ENCODE measurements at places on chromosomes 7 and 10.

DNA sequence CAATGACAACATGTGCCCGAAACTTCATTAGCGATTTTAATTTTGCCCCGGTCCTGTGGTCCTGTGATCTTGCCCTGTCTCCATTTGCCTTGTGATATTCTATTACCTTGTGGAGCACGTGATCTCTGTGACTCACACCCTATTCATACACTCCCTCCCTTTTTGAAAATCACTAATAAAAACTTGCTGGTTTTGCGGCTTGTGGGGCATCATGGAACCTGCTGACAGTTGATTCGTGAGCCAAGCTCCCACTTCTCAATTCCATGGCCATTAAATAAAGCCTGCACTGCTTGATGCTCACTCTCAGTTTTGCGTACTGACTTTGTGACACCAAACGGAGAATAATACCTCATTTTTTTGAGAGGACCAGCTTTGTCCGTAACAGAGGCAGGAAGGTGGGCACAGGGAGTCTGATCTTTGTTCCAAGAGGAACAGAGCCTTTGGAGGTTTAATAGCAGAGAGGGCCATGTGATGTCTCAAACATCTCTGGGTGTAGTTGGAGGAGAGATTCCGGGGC lies 3.8 kb upstream of the ADAMTS14 start:
- DNase-seq: no peak

DNA sequence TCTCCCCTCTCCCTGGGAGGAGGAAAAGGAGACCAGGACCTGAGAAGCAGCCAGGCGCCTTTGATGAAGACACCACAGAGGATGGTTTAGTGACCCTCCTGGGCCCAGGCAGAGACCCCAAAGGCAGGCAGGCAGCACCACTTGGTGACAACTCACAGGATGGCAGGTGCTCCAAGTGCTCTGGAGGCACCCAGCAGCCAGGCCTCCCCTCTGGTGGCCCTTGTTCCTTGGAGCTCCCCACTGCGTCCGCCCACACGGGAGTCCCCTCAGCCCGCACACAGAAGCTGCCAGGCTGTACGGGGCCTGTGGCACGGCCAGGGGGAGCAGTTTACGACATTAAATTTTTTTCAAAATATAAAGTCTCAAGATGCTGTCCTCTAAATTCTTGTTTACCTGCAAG lies 607.1 kb upstream of the FOXK1 start:
- no peak for DNase-seq

GRCh38 chr7:78253850-78254725 lies 455.5 kb downstream of the PHTF2 start:
- DNase-seq: no peak

DNA sequence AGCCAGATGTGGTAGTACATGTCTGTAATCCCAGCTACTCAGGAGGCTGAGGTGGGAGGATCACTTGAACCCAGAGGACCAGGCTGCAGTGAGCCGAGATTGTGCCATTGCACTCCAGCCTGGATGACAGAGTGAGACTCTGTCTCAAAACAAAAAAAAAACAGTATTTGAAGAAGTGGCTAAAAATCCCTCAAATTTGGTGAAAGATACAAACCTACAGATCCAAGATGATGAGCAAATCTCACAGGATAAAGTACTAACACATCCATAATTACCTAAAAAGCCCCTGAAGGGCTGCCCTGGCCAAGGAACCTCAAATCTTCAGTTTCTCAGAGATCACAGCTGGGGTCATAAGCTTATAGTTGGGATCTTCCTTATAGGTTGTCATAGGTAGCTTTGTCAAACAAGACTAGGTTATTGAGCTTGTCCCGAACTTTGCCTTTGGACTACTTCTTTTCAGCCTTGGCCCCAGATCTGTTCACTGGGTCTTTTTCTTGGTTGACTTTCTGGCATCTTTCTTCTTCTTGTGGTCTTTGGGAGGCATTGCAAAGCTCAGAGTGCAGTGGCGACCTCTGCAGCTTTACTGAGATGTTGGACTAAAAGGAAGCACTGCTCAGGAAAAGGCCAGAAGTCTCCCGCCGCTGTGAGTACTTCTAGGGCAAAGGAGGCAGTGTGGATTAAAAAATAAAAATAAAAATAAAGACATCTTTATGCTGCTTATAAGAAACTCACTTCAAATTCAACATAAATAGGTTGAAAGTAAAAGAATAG lies 28.6 kb upstream of the SAR1A start:
- DNase-seq: no peak

DNA sequence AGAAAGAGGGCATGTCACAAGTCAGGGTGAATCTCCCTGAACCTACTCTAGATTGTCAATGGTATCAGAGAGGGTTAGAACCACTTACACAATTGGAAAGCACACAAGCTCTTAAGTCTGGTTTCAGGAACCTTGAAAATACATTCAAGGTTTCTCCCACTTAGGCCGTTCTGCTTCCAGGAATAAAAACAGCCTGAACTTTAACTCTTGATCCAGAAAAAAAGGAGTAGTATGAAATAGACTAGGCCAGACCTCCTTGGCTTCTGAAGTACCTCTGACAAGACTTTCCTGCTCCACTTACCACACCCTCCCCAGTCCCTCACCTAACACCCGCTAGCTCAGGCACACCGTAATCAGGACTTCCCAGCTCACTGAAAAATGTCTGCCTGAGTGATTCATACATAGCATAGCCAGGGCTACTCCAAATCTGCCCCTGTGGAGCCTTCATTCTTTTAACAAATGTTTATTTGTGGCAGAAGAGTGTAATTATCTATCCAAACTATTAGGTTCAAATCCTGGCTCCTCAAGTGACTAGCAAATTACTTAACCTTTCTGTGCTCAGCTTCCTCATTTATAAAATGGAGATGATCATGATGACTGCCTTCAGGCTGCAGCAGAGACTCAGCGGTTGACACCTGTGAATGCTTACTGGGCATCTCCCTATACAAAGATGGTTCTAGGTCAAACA lies 30.3 kb upstream of the IL6 start:
- no peak for DNase-seq

- no peak for DNase-seq
Observed at GRCh38 chr10:4557469-4557868, 268.5 kb upstream of the AKR1E2 start.

DNA sequence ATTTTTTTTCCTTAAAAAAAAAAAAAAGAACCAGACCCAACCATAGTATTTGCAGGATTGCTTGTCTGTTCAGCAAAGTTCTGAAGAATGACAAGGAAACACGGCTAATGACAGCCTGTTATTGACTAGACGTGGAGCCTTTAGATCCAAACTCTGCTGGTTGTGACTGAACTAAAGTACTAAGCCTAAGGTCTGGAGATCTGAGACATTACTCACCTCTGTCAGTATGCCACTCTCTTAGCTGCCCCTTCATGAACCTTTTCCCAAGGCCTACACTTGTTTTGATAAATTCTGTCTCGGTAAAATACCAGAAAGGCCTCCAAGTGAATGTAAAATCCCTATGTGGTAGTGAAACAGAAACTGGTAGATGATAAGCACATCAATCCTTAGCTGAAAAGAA lies 101.0 kb downstream of the CABCOCO1 start:
- DNase-seq: no peak

GRCh38 chr7:43570688-43571365 lies 12.1 kb upstream of the STK17A start:
- DNase-seq: no peak

- no peak for DNase-seq
Observed at GRCh38 chr7:69962186-69963065, 364.2 kb downstream of the AUTS2 start.

DNA sequence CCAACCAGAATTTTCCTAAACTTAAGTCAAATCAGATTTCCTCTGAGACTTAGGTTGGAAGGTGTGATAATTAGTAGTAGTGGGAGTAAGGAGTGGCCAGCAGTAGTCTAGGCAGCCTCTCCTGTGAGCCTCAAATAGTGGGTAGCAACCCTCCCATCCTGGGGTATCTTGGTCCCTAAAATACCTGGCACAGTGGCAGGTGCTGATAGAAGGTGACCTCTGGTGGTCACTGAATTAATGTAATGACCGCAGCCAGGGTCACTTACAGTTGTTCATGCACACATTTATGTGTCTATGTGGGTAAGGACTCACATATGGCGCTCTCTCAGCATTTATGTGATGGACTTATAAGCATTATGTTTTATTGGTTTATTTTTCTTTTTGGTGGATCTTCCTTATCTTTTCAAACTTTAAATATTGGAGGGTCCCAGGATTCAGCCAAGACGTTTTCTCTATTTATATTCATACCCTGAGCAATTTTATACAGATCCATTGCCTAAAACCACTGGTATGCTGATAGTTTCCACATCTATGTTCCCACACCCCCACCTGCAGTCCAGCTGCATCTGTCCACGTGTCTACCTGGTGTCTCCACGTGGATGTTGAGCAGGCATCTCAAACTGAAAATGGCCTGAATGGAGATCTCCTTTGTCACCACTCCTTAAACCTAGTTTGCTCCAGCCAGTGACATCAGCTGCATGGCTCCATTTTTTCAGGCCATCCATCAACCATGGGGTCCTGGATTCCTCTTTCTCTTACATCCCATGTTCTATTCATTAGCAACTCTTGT lies 18.3 kb downstream of the BMPER start:
- no peak for DNase-seq

DNA sequence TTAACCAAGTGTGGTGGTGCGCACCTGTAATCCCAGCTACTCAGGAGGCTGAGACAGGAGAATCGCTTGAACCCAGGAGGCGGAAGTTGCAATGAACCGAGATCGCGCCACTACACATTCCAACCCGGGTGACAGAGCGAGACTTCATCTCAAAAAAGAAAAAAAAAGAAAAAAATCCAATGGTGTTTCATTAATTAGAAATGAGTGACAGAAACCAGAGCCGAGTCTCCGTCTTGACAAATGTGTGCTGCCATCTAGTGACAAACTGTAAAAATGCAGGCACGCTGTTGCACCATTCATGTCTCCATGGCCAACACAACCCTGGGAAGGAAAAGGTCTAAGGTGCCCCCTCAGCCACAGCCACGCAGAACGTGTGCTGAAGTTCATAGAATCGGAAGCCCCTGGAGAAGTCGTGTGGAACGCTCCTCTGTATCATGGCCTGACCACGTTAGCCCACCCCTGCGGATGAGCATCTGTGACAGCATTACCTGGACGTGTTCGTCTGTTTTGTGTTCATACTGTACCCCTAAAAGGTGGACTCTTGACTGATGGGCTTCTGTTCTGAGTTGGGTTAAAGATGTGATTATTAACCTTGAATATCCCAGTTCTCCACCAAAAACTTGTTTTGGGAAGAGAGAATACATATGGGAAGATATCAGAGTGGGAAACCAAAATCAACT lies 94.9 kb downstream of the LYZL2 start:
- peak; percentile 40 for DNase-seq

- DNase-seq: no peak
Observed at GRCh38 chr10:62590306-62590705, 214.2 kb upstream of the ADO start.

GRCh38 chr7:95045236-95045923 lies 138.0 kb downstream of the PPP1R9A start:
- DNase-seq: no peak

- peak; percentile 65 for DNase-seq
Observed at GRCh38 chr7:45689011-45689796, 115.0 kb downstream of the ADCY1 start.

- DNase-seq: no peak
Observed at GRCh38 chr7:128164061-128164954, 76.8 kb upstream of the LEP start.

- peak; percentile 59 for DNase-seq
Observed at GRCh38 chr10:103616705-103617601, 123.4 kb downstream of the NEURL1 start.

DNA sequence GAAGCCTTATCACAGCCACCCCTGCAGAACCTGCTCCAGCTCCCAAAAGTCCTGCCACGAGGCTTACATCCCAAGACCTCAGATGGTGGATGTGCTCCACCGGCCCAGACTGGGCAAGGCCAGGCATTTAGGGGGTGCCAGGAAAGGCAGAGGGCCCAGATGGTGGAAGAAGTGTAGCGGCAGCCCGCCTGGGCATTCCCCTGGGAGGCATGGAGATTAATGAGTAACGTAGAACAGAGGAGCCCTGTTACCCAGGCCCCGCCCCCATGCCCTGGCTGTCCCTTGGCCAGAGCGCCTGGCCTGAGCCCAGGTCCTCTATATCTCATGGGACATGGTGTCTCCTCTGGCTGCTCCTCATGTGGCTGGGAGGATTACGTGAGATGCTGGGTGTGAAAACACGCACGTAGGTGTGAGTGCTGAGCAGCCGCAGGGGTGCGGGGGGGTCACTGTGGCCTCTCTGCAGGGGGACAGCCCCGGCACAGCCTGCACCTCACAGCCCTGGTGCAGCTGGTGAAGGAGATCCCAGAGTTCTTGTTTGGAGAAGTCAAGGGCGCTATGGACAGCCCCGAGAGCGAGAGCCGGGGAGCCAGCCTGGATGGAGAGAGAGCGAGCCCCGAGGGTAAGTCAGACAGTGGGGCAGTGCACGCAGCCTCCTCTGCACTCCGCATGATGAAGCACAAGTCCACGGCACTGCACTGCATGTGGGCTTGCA lies 52.9 kb downstream of the ZNF467 start:
- no peak for DNase-seq

GRCh38 chr10:97805949-97806348 lies 34.1 kb upstream of the SFRP5 start:
- DNase-seq: no peak

- no peak for DNase-seq
Observed at GRCh38 chr10:24223953-24224352, 15.0 kb downstream of the KIAA1217 start.

DNA sequence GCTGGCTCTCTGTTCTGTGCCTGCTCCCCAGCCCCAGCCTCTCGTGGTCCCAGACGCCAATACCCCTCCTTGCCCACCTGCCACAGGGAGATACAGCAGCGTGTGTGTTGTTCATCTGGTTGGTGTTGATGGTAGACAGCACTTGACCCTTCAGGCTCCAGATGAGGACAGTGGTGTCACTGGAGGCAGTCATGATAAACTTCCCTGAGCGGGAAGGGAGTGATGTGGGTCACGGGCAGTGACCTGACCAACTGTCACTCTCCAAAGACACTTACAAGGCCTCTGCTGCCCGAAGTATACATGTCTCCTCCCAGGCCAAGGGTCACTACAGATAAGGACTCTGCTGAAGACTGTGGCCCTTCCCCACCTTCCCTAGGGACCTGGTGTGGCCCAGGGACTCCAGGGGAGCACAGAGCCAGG lies 5.6 kb downstream of the TBL2 start:
- DNase-seq: no peak

GRCh38 chr7:155529845-155530244 lies 16.5 kb downstream of the CNPY1 start:
- no peak for DNase-seq

DNA sequence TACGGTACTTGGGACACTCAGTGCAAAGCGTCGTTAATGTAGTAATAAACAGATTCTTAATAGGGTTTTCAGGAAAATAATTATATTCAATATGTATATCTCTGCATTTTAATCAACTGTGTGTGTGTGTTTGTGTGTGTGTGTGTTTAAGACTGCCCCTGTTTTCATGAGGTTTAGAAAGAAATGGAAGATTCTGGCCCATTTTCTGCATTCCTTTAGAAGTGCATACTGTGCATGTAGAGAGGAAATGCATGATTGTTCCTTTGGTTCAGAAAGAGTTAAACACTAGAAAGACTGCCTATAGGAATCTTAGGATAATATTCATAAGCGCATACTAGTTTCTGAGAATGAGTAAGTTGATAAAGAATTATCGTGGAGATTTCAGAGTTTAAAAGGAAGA lies 975 bp downstream of the CNTNAP2 start:
- no peak for DNase-seq

- no peak for DNase-seq
Observed at GRCh38 chr10:33334805-33335550, 511 bp upstream of the NRP1 start.

Measured in HFF-Myc (cell line).